ENCODE measurements at places on chromosomes 7 and 10. TPM values are rescaled to one million over a fixed set of nuclear protein-coding genes. Genes with fewer than 3 reads are reported as not detected.

DNA sequence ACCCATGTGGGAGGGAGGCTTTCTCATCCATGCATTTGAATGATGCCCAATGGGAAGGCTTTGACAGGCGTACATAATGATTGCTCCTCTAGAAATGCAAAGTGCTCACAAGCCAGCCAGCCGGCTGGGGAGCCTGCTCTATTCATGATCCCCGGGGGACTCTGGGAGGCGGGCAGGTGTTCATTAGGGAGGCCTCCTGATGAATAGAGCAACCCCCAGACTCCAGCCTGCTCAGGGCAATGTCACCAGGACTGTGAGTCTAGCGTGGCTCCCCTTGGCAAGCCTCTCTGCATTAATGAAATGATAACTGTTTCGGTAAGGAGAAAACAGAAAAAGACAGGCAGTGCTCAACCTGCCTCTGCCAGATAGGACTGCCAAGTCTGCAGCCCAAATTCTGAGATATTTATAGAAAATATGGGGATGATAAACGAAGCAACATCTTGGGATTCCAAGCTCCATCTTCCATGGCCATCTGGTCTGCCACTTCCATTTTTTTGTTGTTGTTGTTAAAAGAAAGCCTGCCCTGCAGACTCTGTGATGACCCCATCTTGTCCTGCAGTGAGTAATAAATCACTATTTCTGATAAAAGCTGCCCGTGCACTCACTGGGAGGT lies 236.4 kb downstream of the PRPF18 start:
- no peak for DNase-seq

DNA sequence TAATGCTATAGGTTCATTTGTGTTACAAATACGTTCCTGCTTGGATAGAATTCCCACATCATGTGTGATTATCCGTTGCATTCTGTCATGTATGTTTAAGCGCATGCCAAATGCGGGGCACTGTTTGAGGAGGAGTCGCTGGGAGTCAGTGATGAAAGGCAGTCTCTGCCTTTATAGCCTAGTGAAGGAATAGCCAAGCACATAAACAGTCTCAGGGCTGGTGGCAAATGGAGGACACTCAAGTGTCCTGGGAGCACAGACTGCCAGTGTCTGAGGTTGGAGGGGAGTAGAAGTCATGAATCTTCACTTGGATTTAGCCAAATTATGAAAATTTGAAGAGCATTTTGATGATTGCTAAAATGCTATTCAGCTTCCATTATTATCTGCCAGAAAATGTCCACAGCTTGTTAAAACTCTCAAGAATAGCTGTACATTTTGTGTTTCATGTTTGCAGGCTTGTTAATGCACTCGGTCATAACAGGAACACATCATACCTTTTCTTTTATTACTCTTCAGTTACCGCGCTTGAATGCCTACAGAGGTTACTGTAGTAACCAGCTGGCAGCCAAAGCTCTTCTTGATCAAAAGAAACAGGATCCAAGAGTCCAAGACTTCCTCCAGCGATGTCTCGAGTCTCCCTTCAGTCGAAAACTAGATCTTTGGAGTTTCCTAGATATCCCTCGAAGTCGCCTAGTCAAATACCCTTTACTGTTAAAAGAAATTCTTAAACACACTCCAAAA lies 41.6 kb downstream of the NET1 start:
- DNase-seq = no peak

- no peak for DNase-seq
These were observed 520.7 kb downstream of the KCNMA1 start for GRCh38 chr10:77116904-77117303.

DNA sequence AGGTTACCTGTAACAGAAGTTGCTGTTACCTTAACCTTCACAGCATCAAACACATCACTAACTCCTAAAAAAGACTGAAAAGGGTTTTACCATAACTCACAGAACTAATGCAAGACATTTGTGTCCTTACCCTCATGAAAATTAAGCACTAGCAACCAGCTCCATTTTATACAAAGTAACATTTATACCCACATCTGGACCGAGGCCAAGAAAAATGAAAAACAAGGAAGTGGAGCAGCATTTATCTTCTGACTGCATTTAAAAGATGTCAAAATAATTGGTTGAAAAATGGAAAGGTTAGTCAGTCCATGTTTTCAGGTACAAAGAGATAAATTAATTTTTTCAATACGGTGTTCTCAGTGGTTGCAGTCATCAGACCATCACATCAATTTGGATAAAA lies 3.1 kb upstream of the RBP4 start:
- DNase-seq = no peak

GDF2 gene
- not detected for total RNA-seq

EXOC6 gene
- total RNA-seq = 5.0 TPM

TBXAS1 gene
- total RNA-seq = 0.72 TPM
